Sigmoid colon (tissue), 7 donors: ENCODE measurements at places on chromosomes 1 and 21. TPM values are rescaled to one million over a fixed set of nuclear protein-coding genes. Genes with fewer than 3 reads are reported as not detected.

GRCh38 chr21:27761623-27762022, 794.7 kb upstream of the ADAMTS5 start:
- no peak for DNase-seq

GRCh38 chr1:18452550-18452949, 28.2 kb upstream of the KLHDC7A start:
- DNase-seq, result no peak

GRCh38 chr1:229629261-229629660, 3.2 kb downstream of the URB2 start:
- DNase-seq, result no peak

DNA sequence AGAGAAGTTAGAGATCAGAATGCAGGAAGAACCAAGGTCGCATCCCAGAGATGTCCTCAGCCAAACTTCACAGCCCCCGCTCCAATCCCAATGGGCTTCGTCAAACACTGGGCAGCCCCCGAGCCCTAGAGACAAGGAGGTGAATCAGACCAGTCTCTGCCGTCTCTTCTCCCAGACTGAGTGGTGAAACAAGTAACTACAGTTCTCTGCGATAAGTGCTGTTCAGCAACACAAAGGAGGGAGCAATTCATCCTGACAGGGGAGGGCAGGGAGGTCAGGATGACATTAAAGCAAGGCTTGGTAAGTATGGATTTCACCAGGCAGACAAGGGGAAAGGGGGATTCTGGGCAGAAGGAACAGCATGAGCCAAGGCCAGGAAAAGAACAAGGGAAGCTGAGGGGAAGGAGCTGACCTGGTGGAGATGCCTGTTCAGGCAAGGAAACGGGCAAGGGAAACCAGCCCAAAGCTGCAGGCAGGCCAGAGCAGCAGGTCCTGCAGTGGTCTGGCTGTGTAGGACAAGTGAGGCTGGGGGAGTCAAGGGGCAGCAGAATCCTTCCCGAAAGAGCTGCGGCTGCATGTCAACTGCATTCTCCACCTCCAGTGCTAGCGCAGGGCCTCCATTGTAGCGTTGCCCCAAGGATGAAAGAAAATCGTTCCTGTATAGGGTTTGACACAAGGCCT, 13.6 kb upstream of the ERI3 start:
- DNase-seq, result no peak

GRCh38 chr1:58060559-58061170, 485.9 kb downstream of the OMA1 start:
- no peak for DNase-seq

The CHIA gene
- not detected for polyA plus RNA-seq

- no peak for DNase-seq
Observed at GRCh38 chr1:89904219-89904980, 83.6 kb downstream of the LRRC8D start.

DNA sequence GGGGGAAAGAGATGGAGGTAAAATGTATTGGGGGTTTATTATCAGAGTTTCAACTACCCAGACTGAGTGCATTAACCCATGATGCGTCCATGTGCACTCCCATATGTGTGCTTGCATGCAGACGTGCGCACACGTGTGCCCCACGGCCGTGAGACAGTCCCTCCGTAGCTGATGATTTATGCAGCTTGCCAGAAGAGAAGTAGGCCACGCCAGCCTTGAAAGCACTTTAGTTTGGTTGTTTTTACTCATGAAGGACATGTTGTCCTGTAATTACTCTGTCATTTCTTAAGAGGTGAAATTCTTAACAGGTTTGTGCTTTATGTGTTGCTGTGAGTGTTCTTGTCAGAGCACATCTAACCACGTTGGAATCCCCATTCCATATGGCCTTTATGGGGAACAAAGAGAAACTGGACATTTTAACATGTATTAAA, 467.8 kb downstream of the LMO4 start:
- no peak for DNase-seq

DNA sequence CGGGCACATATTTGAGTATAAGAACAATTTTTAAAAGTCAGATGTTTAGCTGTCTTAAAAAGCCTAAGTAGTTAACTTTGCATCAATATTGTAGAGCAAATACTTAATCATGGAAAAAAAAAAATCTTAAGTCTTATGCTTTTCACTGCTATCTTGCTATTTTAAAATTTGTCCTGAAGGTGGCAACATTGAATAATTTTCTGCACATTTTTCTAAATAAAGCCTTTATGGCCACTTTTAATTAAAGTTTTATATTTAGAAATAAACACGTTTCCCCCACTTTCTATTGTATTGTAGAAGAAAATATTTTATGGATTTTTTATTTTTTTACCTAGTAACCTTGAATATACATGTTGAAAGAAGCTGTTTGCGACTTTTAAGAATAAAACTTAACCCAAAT, 198.8 kb downstream of the AMY1C start:
- DNase-seq, result no peak

DNA sequence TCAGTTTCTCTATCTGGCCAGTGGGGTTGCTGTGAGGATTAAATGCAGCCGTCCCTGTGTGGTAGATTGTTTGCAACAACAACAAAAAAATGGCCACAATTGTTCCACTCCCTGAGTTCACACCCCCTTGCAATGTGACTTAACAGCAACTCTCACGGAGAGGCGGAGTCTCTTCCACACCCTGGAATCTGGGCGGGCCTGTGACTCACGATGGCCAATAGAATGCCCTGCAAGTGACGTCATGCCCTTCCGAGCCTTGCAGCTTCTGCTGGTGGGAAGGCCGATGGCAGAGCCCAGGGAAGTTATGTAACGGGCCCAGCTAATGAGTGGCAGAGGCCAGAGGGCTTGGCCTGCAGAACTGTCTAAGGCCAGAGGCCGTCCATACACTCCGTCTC, 87.9 kb downstream of the RIPK4 start:
- peak; percentile 92 for DNase-seq

The MARCKSL1 gene
- polyA plus RNA-seq, result 120 TPM

- DNase-seq, result peak; percentile 25
Observed at GRCh38 chr1:212219679-212220463, 65.3 kb upstream of the PPP2R5A start.

DNA sequence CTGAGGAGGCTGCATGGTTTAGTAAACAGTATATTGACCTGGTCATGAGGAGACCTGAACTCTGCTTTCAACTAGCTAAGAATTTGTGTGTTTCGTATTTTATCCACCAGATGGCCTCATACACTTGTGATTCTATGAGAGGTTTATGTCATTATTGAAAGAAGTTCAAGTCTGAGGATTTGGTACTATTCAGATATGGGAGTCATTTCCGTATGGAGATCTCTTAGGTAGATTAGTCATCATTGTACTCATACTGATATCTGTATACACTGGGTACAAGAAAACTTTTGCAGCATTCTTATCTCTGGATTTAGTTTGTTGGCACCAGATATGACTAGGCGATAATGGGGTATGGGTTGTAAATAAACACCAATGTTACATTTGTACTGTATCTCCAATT, 26.6 kb downstream of the ATF6 start:
- DNase-seq, result no peak

The MAPKAPK2 gene
- polyA plus RNA-seq, result 39.3 TPM

The SH2D2A gene
- polyA plus RNA-seq, result 0.69 TPM

- no peak for DNase-seq
Observed at GRCh38 chr1:46447499-46448108, 42.0 kb upstream of the DMBX1 start.

GRCh38 chr1:116207126-116207735, 96.0 kb downstream of the MAB21L3 start:
- DNase-seq, result no peak

DNA sequence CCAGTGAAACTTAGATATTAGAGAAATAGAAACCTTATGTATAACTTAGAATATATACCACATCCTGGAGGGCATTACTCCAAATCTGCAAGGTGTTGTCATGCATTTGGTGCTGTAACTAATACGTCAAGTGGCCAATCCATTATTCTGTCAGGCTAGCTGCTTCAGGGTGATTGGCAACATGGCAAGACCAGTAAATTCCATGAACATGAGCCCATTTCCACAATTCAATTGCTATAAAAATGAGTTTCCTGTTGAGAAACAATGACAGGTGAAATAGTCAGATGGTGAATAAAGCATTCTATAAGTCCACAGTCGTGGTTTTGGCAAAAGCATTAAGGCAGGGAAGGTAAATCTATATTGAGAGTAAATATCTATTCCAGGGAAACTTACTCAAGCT, 566.0 kb downstream of the ADGRL2 start:
- no peak for DNase-seq

DNA sequence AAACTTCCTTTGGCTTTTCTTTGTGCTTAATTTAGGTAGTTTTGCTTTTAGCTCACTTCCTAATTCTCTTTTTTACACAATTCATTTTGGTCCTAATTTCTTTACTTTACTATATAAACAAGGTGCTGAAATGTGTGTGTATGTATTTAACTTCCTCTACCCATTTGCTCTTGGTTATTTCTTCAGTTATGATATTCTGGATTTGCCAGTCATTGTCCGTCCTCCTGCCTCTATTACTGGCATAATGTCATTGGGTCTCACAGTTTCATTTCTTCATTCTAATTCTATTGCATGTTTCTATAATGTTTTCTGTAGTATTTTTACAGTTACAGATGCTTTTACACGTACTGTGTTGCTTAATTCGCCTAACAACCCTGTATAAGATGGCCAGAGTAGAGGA, 96.2 kb downstream of the ZMYM4 start:
- DNase-seq, result no peak

The IRF6 gene
- polyA plus RNA-seq, result 29.0 TPM

The PADI2 gene
- polyA plus RNA-seq, result 142 TPM

- no peak for DNase-seq
Observed at GRCh38 chr1:230112131-230112701, 45.2 kb downstream of the GALNT2 start.

- DNase-seq, result no peak
Observed at GRCh38 chr1:30633294-30633693, 90.1 kb downstream of the MATN1 start.

DNA sequence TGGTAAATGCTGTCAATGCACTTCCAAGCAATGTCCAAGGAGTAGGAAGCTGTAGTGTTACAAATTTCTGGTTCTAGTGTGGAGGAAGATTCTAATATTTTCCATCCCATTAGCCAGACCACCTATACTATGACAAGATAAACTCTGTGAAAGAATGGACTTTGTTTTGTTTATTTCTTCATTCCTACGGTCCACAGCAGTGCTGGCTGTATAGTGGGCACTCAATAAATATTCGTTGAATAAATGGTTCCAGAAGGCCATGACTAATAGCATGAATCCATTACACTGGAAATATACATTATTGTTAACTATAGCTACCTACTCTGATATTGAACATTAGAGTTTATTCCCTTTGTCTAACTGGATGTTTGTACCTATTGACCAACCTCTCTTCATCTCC, 8.3 kb upstream of the MYSM1 start:
- DNase-seq, result no peak

The LCE1F gene
- polyA plus RNA-seq, result not detected

DNA sequence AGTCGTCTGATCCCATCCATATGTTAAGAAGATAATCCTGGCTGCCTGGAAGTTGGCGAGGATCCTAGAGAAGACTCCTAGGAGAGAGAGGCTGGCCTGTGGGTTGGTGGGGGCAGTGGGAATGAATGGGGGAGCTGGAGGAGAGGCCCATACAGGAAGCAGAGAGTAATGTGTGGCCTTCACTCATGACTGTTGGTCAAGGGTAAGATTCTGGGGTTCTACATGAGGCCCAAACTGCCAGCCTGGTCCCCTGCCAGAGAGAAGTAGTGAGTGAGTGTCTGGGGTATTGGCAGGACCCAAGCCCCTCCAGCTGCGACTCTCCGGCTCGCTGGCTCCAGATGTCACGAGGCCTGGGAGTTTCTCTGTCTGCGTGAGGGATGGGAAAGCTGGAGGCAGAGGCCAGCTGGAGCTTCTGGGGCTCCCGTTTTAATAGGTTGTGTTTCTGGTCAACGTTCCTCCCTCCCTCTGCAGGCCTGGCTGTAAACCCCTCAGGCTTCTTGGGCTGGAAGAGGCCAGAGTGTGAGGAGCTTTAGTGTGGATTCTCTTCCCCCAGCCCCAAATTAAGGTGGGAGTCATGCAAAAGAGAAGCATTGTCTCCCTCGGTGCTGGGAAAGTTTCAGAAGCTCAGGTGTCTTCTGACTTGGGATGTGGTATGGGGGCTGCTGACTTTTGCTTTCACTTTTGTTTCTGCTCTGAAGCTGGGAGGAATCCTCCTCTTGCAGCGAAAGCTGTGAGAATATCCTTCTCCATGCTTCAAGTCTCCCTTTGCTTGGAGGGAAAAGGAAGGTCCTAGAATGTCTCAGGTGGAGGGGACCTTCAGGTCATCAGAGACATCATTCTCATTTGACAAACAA, 2.6 kb downstream of the TMEM51 start:
- no peak for DNase-seq

The ZNF593OS gene
- polyA plus RNA-seq, result 0.13 TPM

- DNase-seq, result no peak
Observed at GRCh38 chr1:59384443-59384842, 87.5 kb downstream of the FGGY start.

GRCh38 chr1:157490467-157491165, 61.7 kb downstream of the FCRL5 start:
- DNase-seq, result no peak

- DNase-seq, result no peak
Observed at GRCh38 chr1:93816970-93817678, 61.9 kb downstream of the DNTTIP2 start.

The SPATA6 gene
- 3.7 TPM for polyA plus RNA-seq

DNA sequence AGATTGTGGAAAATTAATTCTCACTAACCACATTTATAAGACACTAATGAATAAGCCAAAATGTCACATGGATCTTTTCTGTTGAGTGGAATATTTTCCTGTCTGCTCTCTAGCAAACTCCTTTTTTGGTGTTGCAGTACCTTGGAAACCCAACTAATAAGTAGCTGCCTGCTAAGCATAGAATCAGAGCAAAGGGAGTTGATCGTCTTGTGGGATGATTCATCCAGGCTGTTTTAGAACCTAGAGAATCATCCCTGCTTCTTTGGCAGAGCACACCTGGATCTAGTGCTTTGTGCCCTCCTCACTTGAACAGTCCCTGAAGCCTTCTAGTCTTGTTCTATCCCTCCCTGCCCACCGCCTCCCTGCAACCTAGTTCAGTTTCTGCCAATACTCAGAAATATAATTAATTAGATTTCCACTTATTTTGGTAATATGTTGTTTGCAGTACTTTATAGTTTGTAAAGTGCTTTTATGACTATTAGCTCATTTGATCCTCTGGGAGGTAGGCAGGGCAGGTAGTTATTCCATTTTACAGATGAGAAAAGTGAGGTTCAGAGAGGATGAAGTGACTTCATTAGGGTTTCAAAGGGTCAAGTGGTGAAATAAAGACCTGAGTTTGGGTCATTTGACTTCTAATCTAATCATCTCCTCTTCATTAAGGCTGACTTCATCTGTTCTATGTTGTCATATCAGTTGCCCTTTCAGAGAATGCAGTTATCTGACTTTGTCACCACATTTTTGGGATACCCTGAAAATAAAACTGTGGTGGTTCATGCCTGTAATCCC, 2.5 kb downstream of the AGO4 start:
- DNase-seq, result no peak

The KDM5B gene
- 10.9 TPM for polyA plus RNA-seq

- no peak for DNase-seq
Observed at GRCh38 chr1:69569576-69570328, 2.0 kb downstream of the LRRC7 start.

GRCh38 chr1:16175610-16176553, 20.0 kb upstream of the EPHA2 start:
- DNase-seq, result peak; percentile 97
